ENCODE measurements at places on chromosomes 13 and 19. TPM values are rescaled to one million over a fixed set of nuclear protein-coding genes. Genes with fewer than 3 reads are reported as not detected.

DNA sequence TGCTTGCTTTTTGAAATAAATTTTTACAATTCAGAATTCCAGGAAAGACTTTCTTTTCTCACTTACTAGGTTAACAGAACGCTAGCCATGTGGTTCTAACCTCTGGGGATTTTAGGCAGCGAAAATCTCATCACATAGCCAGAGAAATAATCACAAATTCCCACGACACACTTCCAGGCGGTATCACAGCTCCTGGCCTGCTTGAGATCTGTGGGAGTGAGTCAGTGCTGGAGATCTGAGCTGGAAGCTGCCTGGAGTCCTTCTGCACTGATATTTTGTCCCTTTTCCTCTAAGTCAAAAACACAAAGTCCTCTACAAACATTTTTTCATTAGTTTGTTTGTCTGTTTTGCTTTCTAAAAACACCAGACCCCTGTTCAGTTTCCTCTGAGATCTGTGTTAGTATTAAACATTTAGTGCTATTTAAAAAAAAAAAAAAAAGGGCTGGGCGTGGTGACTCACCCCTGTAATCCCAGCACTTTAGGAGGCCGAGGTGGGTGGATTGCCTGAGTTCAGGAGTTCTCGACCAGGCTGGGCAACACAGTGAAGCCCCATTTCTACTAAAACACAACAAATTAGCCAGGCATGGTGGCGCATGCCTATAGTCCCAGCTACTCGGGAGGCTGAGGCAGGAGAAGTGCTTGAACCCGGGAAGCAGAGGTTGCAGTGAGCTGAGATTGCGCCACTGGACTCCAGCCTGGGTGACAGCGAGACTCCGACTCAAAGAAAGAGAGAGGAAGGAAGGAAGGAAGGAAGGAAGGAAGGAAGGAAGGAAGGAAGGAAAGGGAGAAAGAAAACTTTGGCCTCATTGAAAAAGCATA is 12.2 kb upstream of the UBE2L5 start:
- no peak overlapping the region for H3K27ac ChIP-seq
- H3K4me1 ChIP-seq, result peaks cover 7% of the 10 kb centered on the region
- DNase-seq, result no peak

Gene ZAR1L
- total RNA-seq, result 0.19 TPM

GRCh38 chr19:30659638-30660037 is 287.5 kb downstream of the ZNF536 start:
- DNase-seq, result no peak
- H3K4me3 ChIP-seq, result no peak overlapping the region
- H3K36me3 ChIP-seq, result no peaks in the 10 kb centered on the region
- no peak overlapping the region for H3K27ac ChIP-seq
- no peaks in the 10 kb centered on the region for H3K27me3 ChIP-seq

Gene TARM1
- total RNA-seq, result not detected

DNA sequence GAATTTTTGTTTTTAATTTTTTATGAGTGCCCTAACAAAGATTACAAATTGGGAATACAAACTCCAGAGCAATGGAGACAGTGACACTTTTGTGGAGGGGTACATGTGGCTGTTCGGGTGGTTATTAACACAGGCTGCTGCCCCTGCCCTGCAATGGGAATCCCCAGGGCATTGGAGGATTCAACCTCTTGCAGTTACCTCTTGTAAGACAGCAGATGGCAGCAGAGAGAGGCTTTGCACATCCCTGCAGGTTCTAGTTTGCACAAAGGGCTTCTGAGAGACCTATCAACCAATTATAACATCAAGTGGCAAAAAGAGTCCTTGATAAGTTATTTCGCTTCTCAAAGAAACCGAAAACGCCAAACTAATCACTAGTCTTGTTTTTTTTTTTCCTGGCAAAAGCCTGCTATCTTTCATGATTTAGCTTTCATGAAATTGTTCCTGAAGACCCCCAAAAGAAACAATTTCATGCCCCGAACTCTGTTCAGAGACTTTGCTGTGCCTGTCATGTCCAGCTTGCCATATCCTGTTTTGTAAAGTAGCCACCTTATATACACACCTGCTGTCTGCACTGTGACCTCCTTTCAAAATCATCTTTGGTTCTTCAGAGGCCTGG is 10.4 kb downstream of the GJB2 start:
- H3K4me3 ChIP-seq, result no peak overlapping the region
- no peaks in the 10 kb centered on the region for H3K4me1 ChIP-seq
- no peaks in the 10 kb centered on the region for H3K27me3 ChIP-seq

Gene NOVA2
- 22.7 TPM for total RNA-seq

Gene C5AR1
- total RNA-seq, result not detected

Gene CPB2
- total RNA-seq, result not detected

DNA sequence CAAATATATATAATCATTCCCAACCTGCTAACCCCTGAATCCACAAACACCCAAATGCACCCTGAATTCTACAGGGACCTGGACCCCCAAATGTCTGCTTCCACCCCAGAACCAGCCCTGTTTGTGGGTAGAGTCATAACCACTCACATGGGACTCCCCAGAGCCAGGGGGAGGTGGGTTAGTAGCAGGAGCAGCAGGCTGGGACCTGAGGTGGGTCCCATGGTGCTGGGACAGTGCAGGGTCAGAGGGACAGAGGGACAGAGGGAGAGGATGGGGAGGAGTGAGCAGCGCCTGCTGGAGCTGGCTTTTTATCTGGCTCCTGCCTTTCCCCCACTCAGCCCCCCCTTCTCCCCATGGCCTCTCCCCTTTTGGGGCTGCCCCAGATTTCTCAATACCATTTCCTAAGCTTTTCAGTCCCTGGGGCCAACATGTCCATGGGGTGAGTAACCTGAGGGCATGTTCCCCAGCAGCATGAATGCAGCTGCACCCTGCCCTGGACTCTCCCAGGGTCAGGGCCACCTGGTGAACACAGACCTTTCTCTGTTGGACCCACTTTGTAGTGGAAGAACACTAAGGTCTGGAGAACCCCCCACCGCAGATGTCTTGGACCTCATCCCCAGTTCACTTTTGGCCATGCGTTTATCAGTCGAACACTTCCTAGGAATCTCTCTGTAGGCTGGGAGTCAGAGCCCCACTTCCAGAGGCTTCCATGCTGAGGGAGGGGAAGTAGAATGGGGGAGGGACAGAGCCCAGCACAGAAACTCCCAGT is at the start of gene C3:
TSS of gene C3 (minus strand) at position 282 of the 769 bp plus-strand sequence. CDS start at position 221, 61 bp downstream.
- H3K27me3 ChIP-seq, result no peaks in the 10 kb centered on the region
- H3K4me3 ChIP-seq, result no peak within 1 kb of the TSS
- H3K4me1 ChIP-seq, result peaks cover 14% of the 10 kb centered on the region
- DNase-seq, result no peak

DNA sequence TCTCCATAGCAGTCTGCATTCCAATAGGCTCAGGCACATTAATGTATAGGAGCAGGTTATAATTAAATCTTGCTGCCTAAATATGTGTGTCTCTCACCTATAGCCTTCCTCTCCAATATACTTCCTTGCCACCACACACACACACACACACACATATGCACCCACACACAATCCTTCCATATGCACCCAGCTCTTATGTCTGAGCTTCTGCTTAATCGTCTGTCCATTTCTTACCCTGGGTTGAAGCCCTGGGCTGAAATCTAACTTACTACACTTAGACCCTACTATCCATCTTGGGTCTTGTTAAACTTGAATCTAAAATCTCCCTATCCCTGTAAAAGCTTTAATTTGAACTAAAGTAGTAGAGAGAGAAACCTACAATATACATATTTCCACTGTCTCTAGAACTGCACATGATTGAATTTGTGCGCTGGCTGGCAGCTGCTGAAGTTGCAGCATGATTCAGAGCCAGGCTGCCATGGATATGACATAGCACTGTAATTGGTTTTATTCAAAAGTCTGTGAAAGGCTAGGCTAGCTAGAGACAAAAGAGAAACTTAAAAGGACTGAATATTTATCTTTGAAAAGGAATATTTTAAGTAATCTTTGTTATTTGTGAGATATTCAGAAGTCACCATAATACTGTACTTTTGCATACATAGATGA is 25.7 kb upstream of the FREM2 start:
- no peak overlapping the region for H3K4me3 ChIP-seq
- no peak for DNase-seq
- no peak overlapping the region for H3K27ac ChIP-seq
- H3K27me3 ChIP-seq, result no peaks in the 10 kb centered on the region

DNA sequence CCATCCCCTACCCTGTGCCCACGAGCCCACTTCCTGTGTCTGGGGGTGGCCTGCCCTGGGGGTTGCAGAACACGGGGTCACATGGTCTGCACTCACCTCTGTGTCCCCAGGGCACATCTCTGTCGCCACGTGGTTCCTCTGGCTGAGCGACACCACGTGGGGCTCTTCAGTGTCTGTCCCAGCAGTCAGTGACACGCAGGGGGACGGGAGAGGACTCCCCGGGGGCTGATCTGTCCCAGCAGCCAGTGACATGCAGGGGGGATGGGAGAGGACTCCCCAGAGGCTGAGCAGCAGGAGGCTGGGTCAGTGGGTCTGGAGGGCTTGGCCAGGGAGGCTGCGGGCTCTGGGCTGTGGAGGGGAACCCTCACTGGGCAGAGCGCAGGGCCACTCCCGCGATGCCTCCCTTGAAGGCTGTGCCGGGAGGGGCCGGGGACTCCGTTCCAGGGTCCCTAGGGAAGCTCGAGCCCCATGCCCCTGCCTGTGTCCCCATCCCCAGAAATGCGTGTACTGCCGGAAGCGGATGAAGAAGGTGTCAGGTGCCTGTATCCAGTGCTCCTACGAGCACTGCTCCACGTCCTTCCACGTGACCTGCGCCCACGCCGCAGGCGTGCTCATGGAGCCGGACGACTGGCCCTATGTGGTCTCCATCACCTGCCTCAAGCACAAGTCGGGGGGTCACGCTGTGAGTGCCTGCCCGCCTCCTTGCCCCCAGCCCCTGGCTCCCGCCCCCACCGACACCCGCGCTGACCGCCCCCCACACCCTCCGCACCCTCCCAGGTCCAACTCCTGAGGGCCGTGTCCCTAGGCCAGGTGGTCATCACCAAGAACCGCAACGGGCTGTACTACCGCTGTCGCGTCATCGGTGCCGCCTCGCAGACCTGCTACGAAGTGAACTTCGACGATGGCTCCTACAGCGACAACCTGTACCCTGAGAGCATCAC is 174.8 kb downstream of the KDM4B start:
- no peak overlapping the region for H3K27ac ChIP-seq
- no peak for DNase-seq
- no peaks in the 10 kb centered on the region for H3K27me3 ChIP-seq
- no peak overlapping the region for H3K4me3 ChIP-seq
- no peaks in the 10 kb centered on the region for H3K4me1 ChIP-seq

- no peaks in the 10 kb centered on the region for H3K36me3 ChIP-seq
- H3K27me3 ChIP-seq, result no peaks in the 10 kb centered on the region
- no peak for DNase-seq
- no peak overlapping the region for H3K4me3 ChIP-seq
Observed at GRCh38 chr13:36737524-36738083, 63.8 kb downstream of the SERTM1 start.

DNA sequence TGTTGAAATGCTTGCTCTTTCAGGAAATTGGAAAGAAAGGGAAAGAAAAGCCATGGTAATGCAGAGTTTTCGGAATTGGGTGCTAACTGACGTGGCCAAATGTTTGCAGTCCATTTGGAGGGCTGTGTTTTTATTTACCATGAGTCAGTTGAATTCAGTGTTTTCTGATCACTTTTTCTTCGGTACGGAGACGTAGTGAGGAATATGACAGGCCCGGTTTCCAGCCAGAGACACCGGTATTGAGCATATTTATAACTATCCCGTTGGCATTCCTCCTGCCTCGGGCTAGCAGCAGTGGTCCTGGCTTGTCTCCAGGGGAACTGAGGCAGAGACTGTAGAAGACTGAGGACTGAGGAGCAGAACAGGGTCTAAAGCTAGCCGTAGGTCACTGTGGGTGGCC is 1.0 kb downstream of the CDC16 start:
- no peaks in the 10 kb centered on the region for H3K27me3 ChIP-seq
- H3K27ac ChIP-seq, result no peak overlapping the region
- H3K36me3 ChIP-seq, result peaks cover 37% of the 10 kb centered on the region
- H3K4me1 ChIP-seq, result peaks cover 2% of the 10 kb centered on the region
- peak overlapping the region; percentile 76 for H3K4me3 ChIP-seq

- H3K36me3 ChIP-seq, result no peaks in the 10 kb centered on the region
- no peaks in the 10 kb centered on the region for H3K4me1 ChIP-seq
- no peak overlapping the region for H3K4me3 ChIP-seq
- DNase-seq, result no peak
Observed at GRCh38 chr13:101267656-101268055, 148.7 kb downstream of the NALCN start.

Gene KIR3DL2
- not detected for total RNA-seq

DNA sequence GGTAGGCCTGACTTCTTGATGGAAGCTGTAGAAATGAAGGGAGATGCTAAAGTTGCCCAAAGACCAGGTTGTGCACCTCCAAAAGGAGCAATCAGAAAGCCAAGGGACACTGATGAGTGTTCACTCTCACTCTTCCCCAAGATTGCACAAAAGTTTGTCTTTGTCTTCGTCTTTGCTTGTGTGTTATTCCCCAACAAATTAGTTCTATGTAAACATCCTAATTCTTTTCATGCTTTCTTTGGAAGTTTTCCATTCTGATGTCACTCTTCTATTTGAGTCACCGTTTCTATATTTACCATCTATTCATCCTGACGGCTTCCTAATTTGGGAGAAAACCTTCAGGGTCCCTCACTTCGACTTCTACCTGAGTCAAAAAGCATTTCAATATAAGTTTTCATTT is 3.7 kb upstream of the TMEM272 start:
- H3K4me1 ChIP-seq, result no peaks in the 10 kb centered on the region
- no peaks in the 10 kb centered on the region for H3K27me3 ChIP-seq
- DNase-seq, result no peak
- H3K36me3 ChIP-seq, result no peaks in the 10 kb centered on the region

Gene STX10
- total RNA-seq, result 50.8 TPM

- H3K4me1 ChIP-seq, result peaks cover 6% of the 10 kb centered on the region
- no peak overlapping the region for H3K27ac ChIP-seq
- no peak for DNase-seq
- peaks cover 13% of the 10 kb centered on the region for H3K36me3 ChIP-seq
- H3K4me3 ChIP-seq, result no peak overlapping the region
- peaks cover 1% of the 10 kb centered on the region for H3K27me3 ChIP-seq
Observed at GRCh38 chr19:5894704-5895349, 8.8 kb downstream of the NDUFA11 start.

Gene KLHL1
- total RNA-seq, result not detected

DNA sequence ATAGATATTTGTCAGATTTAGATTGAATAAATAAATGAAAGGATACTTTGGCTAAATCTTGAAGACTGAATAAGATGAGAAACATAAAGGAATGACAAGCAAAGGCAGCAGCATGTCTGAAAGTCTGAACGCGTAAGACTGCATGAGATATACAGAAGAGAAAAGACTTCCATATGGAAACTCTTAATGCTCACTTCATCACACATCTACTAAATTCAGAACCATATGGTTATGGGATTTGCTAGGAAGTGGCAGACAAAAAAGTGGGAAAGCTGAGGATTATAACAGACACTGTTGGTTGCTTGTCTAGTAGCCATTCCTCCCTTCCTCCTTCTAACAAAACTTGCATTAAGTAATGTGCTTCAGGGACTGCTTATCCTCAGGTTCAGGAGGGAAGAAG is 446.7 kb downstream of the KCTD12 start:
- no peaks in the 10 kb centered on the region for H3K4me1 ChIP-seq
- H3K27me3 ChIP-seq, result no peaks in the 10 kb centered on the region
- H3K27ac ChIP-seq, result no peak overlapping the region
- DNase-seq, result no peak
- no peaks in the 10 kb centered on the region for H3K36me3 ChIP-seq

All from H1 (cell line).